Hair follicular keratinocyte (primary cell): ENCODE measurements at places on chromosomes 4 and X. TPM values are rescaled to one million over a fixed set of nuclear protein-coding genes. Genes with fewer than 3 reads are reported as not detected.

Gene ETNPPL
- total RNA-seq: not detected in 2 replicates

Gene SH3TC1
- total RNA-seq: 45.4 and 60.7 TPM in 2 replicates

Gene SPANXD
- not detected in 2 replicates for total RNA-seq

Gene RAB40A
- not detected in 2 replicates for total RNA-seq

Gene FRMD7
- not detected in 2 replicates for total RNA-seq

Gene CT83
- total RNA-seq: not detected in 2 replicates

Gene ADRA2C
- total RNA-seq: 0.70 TPM in 1 of 2 replicates, not detected in the other

Gene MAGEA8
- not detected in 2 replicates for total RNA-seq

Gene CENPVL3
- total RNA-seq: 0.08 TPM in 1 of 2 replicates, not detected in the other

Gene HPSE
- total RNA-seq: 7.6 and 11.1 TPM in 2 replicates

Gene PARM1
- total RNA-seq: under 0.01 TPM in 1 of 2 replicates, not detected in the other

Gene PLXNB3
- total RNA-seq: 5.2 and 5.4 TPM in 2 replicates

Gene FAM9C
- total RNA-seq: not detected in 2 replicates

Gene ZNF732
- 1.2 and 1.4 TPM in 2 replicates for total RNA-seq

Gene GIMD1
- not detected in 2 replicates for total RNA-seq

Gene STPG2
- not detected in 2 replicates for total RNA-seq

Gene DCAF4L1
- total RNA-seq: not detected in 2 replicates

Gene RAB9B
- total RNA-seq: 0.23 and 0.38 TPM in 2 replicates

Gene PPP2R2C
- total RNA-seq: 0.16 and 0.80 TPM in 2 replicates

Gene PIGA
- 9.1 and 11.4 TPM in 2 replicates for total RNA-seq

Gene MAGEA9B
- not detected in 2 replicates for total RNA-seq

Gene TMEM185A
- 8.1 and 8.5 TPM in 2 replicates for total RNA-seq

Gene TMPRSS11E
- 0.04 and 0.62 TPM in 2 replicates for total RNA-seq

Gene IQSEC2
- 9.2 and 11.1 TPM in 2 replicates for total RNA-seq

Gene FMR1
- 8.8 and 9.7 TPM in 2 replicates for total RNA-seq

Gene GABRA4
- total RNA-seq: not detected in 2 replicates

Gene STS
- 0.61 and 0.86 TPM in 2 replicates for total RNA-seq

Gene ARHGAP36
- not detected in 2 replicates for total RNA-seq

Gene VCX
- total RNA-seq: 0.11 TPM in 1 of 2 replicates, not detected in the other

Gene GABRG1
- not detected in 2 replicates for total RNA-seq

Gene MAGEA1
- not detected in 2 replicates for total RNA-seq

Gene RBMXL3
- not detected in 2 replicates for total RNA-seq

Gene TMPRSS11A
- total RNA-seq: not detected in 2 replicates

Gene GPR143
- total RNA-seq: 0.08 TPM in 1 of 2 replicates, not detected in the other

Gene FAM47C
- total RNA-seq: not detected in 2 replicates

Gene IGBP1
- 44.5 and 56.5 TPM in 2 replicates for total RNA-seq

Gene BGN
- total RNA-seq: 0.30 and 1.0 TPM in 2 replicates

Gene COX7B2
- total RNA-seq: not detected in 2 replicates

Gene MAGEB10
- not detected in 2 replicates for total RNA-seq

Gene TRAM1L1
- total RNA-seq: 0.68 and 1.2 TPM in 2 replicates

Gene RAB28
- total RNA-seq: 21.2 and 23.1 TPM in 2 replicates

Gene HERC5
- 1.6 and 2.4 TPM in 2 replicates for total RNA-seq

Gene SEC31A
- 88.2 and 113 TPM in 2 replicates for total RNA-seq

Gene BTK
- 0.04 TPM in 1 of 2 replicates, not detected in the other for total RNA-seq

Gene SLC9B2
- total RNA-seq: 18.7 and 21.3 TPM in 2 replicates
